ENCODE measurements at places on chromosomes 4 and X.
A peak's percentile ranks its signal among the peaks of the same experiment; 100 is the strongest.

DNA sequence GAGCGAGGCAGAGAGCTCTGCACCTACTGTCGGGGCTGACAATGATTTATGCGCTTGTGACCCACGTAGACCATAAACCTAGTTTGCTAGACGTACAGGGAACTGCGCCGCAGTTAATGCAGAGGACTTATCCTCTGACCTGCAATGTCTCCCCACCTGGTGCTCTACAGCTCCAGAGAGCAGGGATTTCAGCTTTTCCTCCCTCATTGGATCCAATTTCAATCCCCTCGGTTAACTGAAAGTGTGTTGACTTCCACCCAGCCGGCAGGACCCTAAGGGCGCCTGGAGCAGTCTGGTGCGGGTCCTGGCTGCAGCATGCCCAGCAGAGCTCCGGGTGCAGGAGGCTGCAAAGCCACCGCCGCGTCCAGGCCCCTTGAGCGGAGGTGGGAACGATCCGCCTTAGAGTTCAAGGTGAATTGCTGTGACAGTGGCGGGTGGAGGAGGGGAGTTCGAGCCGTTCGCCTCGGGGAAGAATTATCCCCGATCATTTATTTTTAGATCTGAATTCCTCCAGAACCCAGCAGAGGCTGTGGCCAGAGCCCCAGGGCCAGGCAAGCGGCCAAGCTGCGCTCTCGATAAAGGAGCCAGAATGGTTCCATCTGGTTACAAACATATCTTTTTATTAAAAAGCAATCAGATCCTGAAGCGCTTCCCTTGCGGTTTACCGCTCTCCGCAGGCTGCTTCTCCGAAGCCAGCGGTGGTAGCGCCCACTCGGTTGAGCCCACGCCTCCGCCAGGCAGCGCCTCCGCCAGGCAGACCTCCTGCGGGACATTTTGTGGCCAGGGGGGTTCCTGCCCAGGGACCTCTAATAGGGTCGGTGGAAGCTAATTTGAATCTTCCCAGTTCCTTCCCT lies 66.0 kb downstream of the FBXO8 start:
- peak; percentile 77 for DNase-seq

DNA sequence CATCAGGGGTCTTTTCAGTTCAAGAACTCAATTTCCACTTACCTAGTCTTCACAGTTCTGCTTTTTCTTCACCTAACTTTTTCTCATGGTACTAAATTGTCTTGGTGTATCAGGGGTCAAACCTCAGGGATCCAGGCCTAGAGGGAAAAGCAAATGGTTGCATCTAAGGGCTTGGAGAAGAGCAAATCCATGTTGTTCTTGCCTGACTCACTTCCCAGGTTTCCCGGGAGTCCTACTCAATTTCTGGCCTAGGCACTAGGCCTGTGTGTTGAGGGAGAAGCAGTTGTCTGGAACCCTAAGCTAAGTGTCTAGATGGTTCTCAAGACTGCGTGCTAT lies 191.9 kb upstream of the STK26 start:
- no peak for DNase-seq

- DNase-seq, result peak; percentile 0
Measured at GRCh38 chrX:147602176-147602696, 309.5 kb upstream of the FMR1 start.

DNA sequence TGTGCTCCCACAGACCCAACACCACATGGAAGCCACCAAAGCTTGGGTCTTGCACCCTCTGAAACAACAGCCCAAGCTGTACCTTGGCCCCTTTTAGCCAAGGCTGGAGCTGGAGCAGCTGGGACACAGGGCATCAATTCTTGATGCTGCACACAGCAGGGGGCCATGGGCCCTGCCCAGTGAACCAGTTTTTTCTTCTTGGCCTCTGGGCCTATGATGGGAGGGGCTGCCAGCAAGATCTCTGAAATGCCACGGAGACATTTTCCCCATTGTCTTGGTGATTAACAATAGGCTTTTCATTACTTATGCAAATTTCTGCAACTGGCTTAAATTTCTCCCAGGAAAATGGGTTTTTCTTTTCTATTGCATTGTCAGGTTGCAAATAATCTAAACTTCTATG lies 49.0 kb downstream of the SPANXA2 start:
- DNase-seq, result no peak

DNA sequence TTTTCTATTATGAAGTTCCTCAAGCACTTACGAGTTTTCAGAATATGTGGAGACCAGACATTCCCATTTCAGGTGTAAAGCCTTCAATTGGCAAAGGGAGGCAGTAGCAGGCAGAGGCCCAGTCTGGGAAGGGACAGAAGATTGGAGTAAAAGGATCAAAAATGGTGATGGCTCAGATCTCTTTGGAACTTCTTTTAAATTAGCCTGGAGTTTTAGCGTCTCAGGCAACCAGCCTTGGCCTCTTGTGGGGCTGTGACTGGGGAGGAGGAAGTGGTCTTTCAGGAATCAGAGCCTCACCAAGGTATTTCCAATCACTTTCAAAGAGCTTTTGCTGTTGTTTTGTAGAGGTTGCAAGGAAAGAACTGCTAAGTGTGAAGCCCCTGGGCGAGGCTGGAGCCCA lies 239.1 kb downstream of the FRAS1 start:
- DNase-seq, result no peak

- no peak for DNase-seq
Measured at GRCh38 chr4:183146478-183146877, 47.4 kb downstream of the WWC2 start.

DNA sequence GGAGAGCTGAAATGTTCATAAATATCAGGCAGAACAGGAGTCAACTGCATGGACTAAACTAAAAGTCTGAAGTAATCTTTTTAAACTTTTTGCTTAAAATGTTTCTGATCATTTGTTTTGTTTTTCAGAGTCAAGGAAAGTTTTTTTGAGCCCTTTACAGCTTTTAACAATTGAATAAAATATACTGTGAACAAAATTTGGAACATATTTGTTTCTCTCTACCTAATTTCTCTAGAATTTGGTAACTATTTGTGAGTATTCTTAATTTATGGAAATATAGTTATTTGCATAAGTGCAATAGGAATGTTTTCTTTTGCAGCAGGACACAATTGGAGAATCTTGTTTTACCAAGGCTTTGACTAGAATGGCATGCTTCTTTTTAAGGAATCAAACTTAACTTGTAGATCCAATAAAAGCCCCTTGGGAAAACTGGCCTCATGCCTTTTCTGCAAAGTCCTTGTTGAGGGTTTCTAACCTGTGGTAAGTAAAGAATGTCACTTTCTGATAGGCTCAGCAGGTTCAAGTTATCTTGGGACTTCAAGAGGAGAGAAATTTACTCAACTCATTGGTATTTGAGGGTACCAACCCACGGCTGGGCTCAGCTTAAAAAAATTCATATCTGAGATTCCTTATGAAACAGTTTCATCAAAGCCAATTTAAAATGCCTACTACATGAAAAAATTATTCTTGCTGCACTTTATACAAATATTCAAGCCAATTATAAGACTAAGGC lies 91.5 kb downstream of the UPRT start:
- DNase-seq, result no peak

GRCh38 chr4:15702941-15703403 lies at the start of gene BST1:
Gene BST1, plus strand, starts transcription at chr4:15703065. Its CDS starts 80 bp downstream, at chr4:15703145.
- peak; percentile 62 for DNase-seq
